ENCODE measurements at places on chromosomes 3 and 15.

- no peak for DNase-seq
These were observed 20.9 kb downstream of the ST3GAL6 start for GRCh38 chr3:98784042-98784441.

DNA sequence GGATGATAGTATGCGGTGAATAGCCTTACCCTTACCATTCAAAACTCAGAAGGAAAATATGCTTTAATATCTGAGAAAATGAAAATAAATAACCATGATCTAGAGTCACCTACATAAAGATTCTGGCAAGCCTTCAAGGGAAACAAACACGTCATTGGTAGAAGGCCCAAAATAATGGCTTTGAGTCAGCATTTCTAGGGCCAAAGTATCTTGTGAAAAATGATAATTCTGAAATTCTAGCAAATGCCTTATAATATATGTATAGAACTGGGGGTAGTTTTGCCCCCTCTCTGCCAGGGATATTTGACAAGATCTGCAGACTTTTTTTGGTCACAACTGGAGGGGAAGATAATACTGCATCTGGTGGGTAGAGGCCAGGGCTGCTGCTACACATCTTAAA is 15.4 kb downstream of the PLSCR1 start:
- no peak for DNase-seq

- no peak for DNase-seq
These were observed 42.0 kb upstream of the CRBN start for GRCh38 chr3:3221528-3221927.

- DNase-seq, result no peak
These were observed 8.2 kb downstream of the HDC start for GRCh38 chr15:50257332-50257731.

GRCh38 chr3:179943117-179943880 is 93.4 kb downstream of the PEX5L start:
- no peak for DNase-seq

DNA sequence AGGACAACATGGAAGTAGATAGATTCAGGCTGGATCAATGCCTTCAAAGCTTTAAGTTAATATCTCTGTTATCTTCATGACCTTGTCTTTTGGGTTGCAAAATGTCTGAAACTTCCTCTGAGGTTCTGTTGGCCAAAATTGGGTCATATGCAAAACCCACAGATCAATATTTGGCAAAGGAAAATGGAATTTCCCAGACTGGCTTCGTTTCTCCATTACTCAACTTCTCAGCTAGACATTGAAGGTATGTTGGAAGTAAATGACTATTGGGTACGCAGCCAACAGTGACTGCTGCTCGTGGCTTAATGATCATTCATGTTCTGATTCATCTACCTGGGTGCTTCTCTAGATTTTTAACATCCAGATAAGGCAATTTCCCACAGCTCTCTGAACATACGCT is 675.4 kb upstream of the SGO1 start:
- DNase-seq, result no peak

DNA sequence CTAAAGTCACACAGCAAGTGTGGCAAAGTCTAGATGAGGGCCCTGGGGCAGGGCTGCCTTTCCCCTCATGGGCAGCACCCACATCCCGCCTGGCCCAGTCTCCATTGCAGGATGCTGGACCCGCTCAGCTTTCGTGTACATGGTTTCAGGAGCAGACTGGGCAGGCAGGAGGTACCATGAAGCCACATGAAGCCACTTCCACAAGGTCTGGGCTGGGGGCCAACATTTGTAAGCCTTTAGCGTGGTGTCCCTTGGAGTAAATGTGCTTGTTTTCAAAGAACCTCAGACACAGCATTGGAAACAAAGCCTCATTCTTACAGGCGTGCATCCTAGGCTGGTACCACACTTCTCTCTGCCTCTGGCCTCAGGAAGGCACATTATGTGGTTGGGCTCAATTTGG is 34.5 kb downstream of the UMPS start:
- no peak for DNase-seq

DNA sequence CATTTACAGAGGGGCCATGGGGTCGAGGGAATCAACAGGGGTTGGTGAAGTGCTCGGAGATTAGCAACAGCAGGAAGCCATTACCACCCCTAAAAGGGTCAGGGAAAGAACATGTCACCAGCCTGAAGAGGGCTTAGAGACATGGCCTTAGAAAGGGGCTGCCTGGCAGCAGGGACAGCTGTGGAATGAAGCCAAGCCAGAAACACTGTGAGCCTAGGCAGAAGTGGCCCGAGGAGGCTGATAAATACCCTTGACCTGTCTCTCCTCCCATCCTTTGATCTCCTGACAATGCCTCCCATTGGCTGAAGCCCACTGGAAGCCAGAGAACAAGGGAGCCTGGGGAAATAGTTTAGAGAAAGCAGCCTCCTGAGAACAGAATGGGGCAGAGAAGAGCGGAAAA is 31.4 kb downstream of the GPD1L start:
- DNase-seq, result no peak

GRCh38 chr15:101351736-101352135 is 56.7 kb upstream of the SNRPA1 start:
- no peak for DNase-seq

GRCh38 chr15:29566914-29567313 is 255.4 kb downstream of the TJP1 start:
- DNase-seq, result no peak

DNA sequence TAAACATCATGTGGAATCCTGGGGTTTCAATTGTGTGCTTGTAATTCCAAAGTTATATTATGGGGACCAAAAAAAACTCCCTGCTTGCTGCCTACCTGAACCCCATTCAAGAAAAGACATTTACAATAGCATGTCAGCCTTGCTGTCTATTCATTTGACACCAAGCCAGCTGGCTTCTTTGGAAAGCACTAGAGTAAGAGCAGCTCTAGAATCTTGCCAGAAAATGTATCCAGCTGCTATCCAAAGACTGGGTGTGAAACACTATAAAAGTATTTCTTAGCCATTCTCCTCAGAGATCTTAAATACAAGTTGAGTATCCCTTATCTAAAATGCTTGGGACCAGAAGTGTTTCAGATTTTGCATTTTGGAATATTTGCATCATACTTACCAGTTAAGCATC is 87.4 kb downstream of the RAD18 start:
- no peak for DNase-seq

GRCh38 chr15:75625542-75626347 is at the start of gene SNUPN:
SNUPN (minus strand) TSS chr15:75625725; CDS start chr15:75621051, 4,674 bp downstream.
- DNase-seq, result peak; percentile 79

GRCh38 chr3:104005815-104006214 is 1360.9 kb upstream of the ALCAM start:
- DNase-seq, result no peak

DNA sequence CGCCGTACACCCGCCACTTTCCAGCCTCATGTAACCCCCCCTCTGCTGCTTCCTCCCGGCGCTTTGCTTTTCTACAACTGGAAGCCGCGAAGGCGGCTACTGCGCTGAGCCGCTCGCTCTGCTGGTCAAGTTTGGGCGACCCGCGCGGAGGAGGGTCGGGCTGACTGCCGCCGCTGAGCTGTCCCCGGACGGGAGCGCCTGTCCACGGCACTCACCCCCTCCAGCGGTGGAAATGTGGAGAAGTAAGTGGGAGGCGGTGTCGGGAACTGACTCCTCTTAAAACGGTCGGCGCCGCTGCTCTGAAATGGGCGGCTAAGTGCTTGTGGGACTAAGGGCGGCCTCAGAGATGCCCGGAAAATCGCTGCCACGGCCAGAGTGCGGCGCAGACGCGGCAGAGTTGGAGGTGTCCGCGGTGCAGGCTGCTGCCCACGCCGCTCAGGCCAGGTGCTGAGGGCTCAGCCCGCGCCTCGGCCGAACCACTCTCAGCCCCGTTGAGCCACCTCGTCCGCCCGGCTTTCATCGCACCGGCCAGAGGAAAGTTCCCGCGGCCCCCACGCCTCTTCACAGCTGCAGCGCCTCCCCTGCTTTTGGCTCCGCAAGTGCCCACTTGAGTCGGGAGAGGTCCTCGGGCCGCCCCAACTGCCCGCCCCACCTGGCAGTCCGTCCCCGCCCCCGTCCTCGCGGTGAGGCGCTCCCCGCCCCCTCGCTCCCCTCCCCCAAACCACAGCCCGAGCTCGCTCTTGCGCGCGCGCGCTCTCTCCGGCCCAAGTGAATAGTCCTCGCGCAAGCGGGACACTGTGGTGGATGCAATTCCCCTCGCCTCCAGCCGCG is at the start of gene EPHA6:
EPHA6 (plus strand) TSS at position 775 of the 831 bp plus-strand sequence.
- no peak for DNase-seq

DNA sequence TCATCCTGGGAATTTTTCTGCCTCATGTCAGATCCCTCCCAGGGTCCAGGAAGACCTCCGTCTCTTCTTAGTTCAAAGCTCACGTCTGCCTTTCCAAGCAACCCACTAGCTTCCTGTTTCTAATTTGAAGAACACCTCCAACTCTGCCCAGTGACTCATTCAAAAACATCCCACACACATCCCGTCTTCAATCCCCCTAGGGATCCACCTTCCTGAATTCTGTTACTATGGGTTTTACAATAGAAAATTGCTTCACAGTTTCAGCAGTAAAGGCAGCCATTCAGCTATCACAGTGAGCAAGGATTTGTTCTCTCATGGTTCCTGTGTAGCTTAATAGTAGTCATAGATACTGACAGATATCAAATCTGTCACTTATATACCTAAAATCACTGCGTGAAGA is 308.3 kb upstream of the CCDC54 start:
- no peak for DNase-seq

- no peak for DNase-seq
These were observed 465 bp downstream of the RUVBL1 start for GRCh38 chr3:128123156-128123537.

GRCh38 chr3:183148056-183148455 is 14.5 kb downstream of the LAMP3 start:
- no peak for DNase-seq

GRCh38 chr3:125401402-125401801 is 26.3 kb upstream of the ZNF148 start:
- no peak for DNase-seq

GRCh38 chr3:62502315-62503300 is 129.3 kb upstream of the FEZF2 start:
- DNase-seq, result no peak

GRCh38 chr3:114745322-114746240 is 401.5 kb downstream of the ZBTB20 start:
- DNase-seq, result no peak

GRCh38 chr3:18870642-18871041 is 277.7 kb upstream of the KCNH8 start:
- DNase-seq, result no peak

DNA sequence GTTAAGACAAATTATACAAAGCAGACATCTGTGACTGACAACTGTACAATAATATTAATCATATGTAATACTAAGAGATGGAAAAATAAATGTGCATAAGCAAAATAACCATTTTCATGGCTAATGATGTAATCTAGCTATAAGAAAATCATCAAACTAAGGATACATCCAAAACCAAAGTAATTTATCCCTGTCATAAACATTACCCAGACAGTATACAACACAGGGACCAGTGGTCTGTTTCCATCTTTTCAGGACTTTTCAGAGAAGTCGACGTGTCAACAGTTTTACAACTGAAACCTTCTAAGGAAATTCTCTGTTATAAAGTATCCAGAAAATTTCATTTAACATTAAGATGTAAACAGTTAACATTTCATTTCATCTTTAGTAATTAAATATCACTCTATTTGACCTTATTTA is 11.0 kb downstream of the THBS1 start:
- DNase-seq, result no peak

- no peak for DNase-seq
These were observed 58.3 kb upstream of the SLC6A11 start for GRCh38 chr3:10757821-10758130.

DNA sequence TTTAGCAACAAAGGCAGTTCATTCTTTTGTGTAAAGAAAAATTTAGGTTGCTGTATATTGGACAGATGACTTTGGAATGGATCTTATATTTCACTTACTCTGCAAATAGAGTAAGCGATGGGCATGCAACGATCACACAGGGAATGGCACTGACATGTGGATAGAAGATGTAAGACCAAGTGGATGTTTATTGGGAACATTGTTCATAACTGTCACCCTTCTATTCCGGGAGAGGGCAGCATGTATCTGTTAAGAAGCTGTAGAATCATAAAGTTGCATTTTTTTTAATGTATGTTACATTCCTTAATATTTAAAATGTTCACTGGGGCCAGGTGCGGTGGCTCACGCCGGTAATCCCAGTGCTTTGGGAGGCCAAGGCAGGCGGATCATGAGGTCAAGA is 41.2 kb downstream of the HPS3 start:
- DNase-seq, result no peak

DNA sequence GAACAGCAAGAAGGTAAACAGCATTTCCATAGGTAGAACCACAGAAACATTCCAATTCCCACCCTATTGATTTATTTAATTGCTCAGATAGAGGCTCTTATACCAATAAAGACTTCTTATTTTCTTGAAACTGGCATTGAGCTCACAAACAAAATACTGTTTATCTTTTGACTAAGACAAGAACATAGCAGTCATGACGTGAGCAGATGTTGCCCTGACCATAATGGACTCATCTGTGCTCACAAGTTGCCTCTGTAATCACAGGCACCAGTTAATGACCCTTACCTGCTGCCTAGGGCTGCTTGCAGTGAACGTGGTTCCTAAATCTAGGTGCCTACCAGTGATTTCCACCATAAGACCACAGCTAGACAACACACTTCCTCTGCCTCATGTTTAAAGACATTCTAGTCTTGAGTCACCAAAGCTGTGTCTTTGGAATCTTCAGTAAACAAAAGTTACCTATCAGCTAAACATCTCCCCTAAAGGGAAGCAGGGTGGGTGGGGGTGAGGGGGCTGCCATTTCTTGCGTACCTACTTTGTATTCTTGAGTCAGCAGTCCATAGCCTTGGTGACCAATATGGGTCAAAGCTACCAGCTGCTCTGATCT is 2.1 kb downstream of the FYCO1 start:
- no peak for DNase-seq

GRCh38 chr3:65864357-65864904 is 174.3 kb downstream of the MAGI1 start:
- DNase-seq, result no peak

GRCh38 chr3:75300606-75301005 is 363.5 kb upstream of the FRG2C start:
- DNase-seq, result no peak

DNA sequence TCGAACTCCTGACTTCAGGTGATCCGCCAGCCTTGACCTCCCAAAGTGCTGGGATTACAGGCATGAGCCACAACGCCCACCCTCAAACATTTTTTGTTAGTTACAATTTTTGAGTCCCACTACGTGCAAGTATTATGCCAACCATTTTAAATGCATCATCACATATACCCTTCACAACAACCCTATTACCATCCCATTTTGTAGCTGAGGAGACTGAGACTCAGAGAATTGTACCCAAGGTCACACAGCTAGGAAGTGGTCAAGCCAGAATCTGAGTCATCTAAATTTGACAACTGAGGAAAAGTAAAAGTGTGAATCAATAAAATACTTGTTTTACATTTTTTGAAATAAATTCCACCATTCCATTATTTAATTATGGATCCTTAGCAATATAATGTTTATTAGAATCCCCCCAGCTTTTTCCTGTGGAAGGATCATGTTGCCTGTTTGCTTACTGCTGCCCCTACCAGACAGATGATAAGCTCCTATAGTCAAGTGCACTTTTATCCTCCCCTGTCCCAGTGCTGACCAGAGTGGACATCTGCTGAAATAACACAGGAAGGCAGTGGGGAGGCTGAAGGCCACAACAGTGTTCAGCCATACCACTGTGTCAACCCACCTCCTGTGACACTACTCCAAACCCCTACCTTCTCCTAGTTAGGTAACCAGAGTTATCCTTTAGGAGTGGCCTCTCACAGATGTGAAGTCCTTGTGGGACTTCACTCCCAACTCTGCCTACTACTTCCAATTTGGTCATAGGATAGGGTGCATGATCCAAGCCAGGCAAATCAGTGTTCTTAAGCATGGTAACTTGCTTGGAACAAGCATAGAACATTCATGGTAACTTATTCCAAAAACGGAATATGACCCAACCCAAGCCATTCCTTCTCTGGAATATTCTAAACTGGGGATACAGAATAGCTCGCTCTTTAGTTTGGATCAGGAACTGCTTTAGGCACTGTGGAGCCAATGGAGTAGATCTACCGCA is 28.1 kb downstream of the PRKAR2A start:
- no peak for DNase-seq
